NCI-H82 (cell line): ENCODE measurements at places on chromosomes 4 and X.

DNA sequence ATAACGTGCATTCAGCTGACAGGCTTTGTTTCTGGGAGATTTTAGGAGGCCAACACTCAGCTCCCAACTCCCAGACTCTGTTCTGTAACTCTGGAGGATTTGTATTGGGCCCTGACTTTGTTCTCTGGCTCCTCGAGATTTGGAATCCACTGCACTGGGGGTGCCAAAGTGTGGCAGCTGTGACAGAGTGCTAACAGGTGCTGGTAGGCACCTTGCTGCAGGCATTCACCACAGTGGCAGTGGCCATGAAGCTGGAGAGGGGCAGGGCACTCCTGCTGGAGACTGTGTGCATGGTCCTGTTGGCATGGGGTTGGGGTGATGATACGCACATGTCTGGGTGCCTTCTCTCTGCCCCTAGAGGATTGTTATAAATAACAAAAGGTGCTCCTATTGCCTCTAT is 1094.9 kb upstream of the SLIT2 start:
- DNase-seq, result no peak

- no peak for DNase-seq
Measured at GRCh38 chr4:184459413-184459812, 14.9 kb downstream of the IRF2 start.

DNA sequence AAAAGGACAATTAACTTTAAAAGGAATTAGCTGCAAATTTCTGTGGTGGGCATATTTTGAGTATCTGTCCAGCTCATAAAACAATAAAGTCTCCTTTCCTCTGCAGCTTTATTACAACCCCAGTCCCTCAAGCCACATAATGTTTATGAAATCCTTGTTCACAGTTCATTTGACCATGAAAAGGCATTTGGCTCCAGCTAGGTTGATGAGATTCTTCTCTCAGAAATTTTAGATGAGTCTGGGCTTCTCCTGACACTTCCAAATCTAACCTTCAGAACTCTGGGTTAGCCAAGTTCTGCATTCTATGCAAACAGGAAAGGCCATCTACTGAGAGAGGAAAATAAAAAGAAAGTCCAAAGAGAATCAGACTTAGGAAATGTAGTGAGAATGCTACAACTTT is 156.8 kb downstream of the GRXCR1 start:
- DNase-seq, result no peak

- no peak for DNase-seq
Measured at GRCh38 chr4:29259556-29259955, 1460.6 kb upstream of the PCDH7 start.

- no peak for DNase-seq
Measured at GRCh38 chr4:109113521-109113920, 188.9 kb downstream of the COL25A1 start.

GRCh38 chr4:112514647-112515197 is 1.3 kb downstream of the NEUROG2 start:
- peak; percentile 64 for DNase-seq

GRCh38 chrX:20441123-20441522 is 174.4 kb upstream of the RPS6KA3 start:
- no peak for DNase-seq

GRCh38 chrX:46727441-46727840 is 31.5 kb downstream of the SLC9A7 start:
- no peak for DNase-seq

- no peak for DNase-seq
Measured at GRCh38 chrX:98459669-98460068, 1576.0 kb downstream of the RPA4 start.

DNA sequence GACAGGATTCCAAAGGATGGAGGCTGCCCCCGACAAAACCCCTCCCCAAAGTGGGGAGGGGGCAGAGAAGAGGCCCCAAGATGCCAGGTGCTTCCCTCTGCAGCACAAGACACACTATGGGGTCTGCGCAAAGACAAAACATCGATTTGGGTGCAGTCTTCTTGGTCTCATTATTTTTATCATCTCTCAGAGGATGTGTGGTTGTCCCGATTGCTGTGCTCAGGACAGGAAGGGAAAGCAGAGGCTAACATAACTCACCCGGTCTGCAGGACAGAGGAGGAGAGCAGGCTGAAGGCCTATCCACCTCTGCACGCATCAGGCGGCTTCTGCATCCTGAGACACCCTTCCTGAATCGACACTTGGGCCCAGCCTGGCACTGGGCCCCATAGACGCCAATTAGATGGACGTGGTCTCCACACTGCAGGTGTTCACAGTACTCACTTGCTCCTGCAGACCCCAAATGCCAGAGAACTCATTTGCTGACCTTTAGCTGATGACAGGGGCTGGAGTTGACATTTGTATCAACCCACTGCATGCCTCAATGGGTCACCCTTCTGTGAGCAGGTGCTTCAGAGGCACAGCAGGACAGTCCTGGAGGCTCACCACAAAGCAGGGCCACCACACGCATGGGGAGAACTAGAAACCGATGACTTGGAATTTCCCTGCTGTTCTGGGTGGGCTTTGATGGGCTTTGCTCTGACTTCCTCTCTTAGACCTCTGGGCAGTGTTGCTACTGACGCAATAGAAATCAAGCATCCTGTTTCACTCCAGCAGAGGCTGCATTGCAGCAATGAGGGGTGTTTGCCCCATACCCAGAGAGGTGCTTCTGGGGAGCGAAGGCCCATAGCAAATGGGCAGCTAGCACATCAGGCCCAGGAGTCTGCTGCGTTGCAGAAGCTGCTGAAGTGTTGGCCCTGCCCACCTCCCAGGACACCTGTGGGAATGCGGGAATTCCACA is 96.3 kb upstream of the ENPP6 start:
- DNase-seq, result no peak

DNA sequence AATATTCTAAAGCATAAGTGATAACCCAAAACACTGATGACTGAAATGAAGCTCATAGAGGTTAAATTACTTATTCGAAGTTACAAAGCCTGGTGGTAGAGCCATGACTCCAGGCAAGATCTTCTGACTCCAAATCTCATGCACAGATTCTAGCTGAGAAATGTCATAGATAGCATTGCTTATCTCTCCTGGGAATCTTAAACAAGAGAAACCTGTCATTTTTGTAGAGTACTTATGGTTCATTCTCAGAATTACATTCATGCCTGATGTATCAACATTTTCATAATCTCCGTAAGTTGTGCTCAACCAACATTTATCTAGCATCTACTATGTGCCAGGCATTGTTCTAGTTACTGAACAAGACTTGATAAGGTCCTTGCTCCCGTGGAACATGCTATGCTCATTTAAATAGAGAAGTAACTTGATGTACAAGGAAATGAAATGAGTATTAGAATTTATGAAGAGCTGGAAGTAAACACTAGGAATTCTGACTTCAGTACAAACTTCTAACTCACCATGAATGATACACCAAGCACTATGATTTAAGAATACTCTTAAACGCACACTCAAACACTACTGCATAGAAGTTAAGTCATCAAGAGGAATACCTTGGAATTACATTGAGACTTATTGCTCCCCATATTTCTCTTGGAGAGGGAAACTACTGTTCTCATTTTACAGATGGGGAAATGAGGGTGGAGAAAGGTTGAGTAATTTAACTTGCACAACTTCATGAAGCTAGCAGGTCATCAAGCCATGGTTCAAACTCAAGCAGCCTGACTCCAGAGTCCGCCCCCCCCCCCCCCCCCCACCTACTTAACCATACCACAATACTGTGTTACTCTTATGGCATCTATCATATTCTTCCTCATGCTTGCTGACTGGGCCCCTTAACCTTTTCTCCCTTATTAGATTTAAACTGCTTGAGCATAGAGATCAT is 45.4 kb downstream of the MBNL3 start:
- DNase-seq, result no peak

GRCh38 chr4:155759372-155760252 is 791 bp downstream of the GUCY1B1 start:
- DNase-seq, result peak; percentile 52

DNA sequence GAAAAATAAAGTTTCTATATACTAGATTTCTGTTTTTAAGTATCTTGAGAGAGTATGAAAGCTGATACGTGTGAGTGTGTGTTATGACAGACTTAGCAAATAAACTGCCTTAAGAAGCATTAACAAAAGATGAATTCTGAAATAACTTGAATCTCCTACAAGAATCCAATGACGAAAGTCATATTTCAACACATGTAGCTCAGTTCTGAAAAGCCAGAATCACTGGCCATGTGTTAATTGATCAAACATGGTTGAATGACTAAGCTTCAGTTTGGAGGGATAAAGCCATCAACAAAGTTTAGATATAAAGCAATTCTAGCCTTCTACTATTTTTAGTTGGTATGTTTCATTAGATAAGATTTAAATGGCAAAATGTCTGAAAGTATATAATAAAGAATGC is 88.5 kb upstream of the ETNPPL start:
- DNase-seq, result no peak

DNA sequence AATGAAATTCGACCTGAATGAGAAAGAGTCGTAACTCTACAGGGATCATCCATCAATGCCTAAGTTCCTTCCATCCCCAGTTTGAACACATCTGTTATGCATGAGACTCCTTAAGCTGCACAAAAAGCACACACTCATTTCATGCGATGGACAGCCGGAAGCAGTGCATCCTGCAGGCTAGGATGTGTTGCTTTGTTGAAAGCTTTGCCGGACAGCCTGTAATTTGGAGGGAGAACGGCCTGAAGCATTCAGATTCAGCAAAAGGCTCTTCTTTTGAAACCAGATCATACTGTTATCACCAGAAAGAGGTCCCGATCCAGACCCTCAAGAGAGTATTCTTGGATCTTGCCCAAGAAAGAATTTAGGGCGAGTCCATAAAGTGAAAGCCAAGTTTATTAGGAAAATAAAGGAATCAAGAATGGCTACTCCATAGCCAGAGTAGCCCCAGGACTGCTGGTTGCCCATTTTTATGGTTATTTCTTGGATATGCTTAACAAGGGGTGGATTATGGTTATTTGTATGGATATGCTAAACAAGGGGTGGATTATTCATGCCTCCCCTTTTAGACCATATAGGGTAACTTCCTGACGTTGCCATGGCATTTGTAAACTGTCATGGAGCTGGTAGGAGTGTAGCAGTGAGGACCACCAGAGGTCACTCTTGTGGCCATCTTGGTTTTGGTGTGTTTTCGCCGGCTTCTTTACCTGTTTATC is 48.1 kb upstream of the DHRSX start:
- DNase-seq, result peak; percentile 32

DNA sequence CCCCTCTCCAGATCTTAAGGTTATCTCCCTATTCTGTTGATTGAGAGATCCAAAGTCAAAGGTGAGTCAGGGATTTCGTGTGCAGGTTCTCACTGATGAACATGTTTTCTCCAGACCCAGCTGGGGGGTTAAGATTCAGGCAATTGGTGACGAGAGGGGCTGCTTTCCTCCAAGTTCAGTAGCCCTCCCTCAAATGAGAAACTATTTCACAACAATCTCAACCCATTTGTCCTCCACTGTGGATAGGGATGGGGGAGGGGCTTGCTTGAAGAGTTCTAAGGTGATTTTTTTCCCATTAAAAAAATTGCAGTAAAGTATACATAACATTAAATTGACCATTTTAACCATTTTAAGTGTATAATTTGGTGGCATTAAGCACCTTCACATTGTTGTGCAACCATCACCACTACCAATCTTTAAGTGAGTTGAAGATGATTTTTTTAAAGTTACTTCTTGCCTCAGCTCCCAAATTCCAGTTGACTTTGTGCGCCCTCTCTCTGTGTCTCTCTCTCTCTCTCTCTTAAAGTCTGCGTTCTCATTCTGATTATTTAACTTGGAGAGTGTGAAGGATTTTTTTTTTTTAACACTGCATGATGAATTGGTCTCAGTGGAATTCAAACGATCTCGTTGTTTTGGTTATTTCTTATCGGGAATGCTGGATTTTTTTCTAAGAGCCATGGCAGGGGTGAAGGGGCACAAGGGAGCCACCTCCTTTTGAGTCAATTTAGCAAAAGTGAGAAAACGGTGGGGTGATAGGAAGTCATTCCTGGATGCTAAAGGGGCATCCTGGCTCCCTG is 175.9 kb downstream of the SHROOM3 start:
- no peak for DNase-seq

- DNase-seq, result peak; percentile 39
Measured at GRCh38 chrX:68647156-68647957, at the start of gene STARD8. TSS of gene STARD8 (plus strand) at chrX:68647666. CDS start at chrX:68647883, 217 bp downstream.

- DNase-seq, result no peak
Measured at GRCh38 chr4:7660176-7661039, 225.7 kb upstream of the PSAPL1 start.

- no peak for DNase-seq
Measured at GRCh38 chr4:108036213-108036612, 46.5 kb downstream of the HADH start.

- no peak for DNase-seq
Measured at GRCh38 chrX:1307626-1308340, 28.8 kb upstream of the IL3RA start.

GRCh38 chrX:71454222-71454621 is 78.7 kb upstream of the OGT start:
- DNase-seq, result no peak

DNA sequence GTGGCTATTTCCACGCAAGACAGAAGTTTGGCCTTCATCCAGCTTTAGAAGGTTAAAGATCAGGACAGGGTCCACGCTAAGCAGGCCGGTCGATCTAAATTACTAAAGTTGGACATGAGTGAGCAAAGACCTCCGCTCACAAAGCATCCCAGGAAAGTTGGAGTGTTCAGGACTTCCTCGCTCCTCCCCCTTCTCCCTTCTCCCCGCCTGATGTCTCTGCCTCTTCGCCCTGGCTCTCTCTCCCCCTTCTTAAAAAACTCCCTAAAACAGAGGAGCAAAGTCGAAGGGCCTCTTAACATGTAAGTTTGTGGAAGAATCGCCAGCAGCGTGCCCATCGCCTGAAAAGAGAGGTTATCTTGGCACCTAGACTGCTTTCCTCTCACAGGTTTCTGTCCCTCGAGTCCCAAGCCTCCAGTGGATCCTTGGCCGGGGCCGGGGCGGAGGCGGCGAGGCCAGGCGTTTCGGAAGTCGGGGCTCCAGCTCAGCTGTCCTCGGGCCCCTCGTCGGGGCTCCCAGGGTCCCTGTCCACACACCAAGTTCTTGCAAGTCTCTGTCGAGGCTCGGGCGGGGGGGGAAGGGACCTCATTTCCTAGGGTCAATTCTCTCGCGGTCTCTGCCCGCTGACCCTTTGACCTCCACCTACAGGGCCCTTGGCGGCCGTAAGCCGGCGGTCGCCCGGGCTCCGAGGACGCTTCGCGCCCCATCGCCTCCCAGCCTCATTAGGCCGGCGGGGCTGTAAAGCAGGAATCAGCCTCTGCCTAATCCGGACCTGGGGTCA is 7.6 kb downstream of the ZIC3 start:
- no peak for DNase-seq

- no peak for DNase-seq
Measured at GRCh38 chr4:4591071-4591470, 49.2 kb upstream of the STX18 start.

DNA sequence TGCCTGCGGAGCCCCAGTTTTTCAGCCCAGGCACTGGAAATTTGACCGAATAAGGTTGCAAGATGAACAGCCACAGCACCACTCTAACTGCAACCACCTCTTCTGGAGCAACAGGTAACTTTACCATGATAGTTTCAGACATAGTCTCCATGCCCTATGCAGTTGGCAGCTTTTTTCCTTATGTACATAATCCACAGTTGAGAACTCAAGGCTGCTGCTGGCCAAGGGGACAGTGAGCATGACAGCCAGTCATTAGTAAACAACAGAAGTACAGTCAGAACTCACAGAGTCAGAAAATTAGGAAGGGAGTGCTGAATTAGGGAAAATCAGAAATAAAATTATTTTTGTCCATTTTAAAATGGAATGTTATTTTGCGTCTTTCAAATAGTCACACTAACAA is 192.7 kb upstream of the NHS start:
- DNase-seq, result no peak
